ENCODE measurements at places on chromosomes 11 and 22. TPM values are rescaled to one million over a fixed set of nuclear protein-coding genes. Genes with fewer than 3 reads are reported as not detected.

DNA sequence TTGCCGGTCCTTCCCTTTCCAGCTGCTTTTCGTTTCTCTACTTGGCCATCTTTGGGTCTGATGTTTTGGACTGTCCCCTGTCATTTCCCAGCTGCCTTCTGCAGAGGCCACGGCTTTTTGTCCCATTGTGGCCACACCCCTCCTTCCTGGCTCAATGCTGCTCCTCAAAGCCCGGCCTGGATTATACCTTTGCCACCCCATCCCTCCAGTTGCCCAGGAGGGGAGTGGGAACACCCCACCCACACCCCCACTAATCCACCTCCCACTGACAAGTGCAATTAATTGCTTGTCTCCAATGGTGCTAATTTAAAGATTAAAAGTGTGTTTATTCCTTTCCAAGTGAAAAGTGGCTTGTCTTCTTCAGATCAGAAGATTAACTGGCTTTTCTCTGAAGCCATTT, 34.2 kb upstream of the CSNK2A3 start:
- no peaks in the 10 kb centered on the region for H3K36me3 ChIP-seq
- H3K4me3 ChIP-seq: no peak overlapping the region
- no peak overlapping the region for H3K27ac ChIP-seq
- no peaks in the 10 kb centered on the region for H3K4me1 ChIP-seq

DNA sequence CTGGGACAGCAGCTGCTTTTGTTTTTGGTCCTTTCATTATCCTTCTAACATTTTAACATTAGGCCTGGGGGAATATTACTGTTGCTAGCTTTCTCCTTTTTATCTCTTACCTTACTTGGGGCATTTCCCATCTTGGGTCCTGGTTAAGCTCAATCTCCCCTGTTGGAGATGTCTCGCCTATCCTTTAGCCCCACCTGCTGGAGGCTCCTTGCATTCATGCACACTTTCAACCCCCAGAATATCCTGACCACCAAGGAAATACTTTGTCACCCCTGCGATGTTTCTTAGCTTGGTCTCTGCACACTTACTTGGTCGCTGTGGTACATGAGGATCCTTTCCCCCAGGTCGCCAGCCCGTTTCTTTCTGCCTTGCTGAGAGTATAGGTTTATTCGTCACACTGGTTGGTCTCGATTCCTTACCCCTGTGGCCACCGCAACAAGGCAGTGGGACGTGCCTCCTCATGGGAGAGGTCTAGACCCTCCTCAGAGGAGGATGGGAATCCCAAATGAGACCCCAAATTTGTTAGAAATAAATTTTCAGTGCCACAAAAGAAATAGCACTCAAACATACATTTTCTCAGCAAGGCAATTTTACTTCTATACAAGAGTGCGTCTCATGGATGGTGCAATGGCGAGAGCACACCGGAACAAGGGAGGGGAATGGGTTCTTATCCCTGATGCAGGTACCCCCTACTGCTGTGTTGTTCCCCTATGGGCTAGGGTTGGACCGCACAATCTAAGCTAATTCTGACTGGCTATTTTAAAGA, 5.4 kb upstream of the TXN2 start:
- H3K4me3 ChIP-seq: no peak overlapping the region
- peaks cover 7% of the 10 kb centered on the region for H3K36me3 ChIP-seq
- no peak overlapping the region for H3K27ac ChIP-seq
- peak; percentile 39 for DNase-seq

DNA sequence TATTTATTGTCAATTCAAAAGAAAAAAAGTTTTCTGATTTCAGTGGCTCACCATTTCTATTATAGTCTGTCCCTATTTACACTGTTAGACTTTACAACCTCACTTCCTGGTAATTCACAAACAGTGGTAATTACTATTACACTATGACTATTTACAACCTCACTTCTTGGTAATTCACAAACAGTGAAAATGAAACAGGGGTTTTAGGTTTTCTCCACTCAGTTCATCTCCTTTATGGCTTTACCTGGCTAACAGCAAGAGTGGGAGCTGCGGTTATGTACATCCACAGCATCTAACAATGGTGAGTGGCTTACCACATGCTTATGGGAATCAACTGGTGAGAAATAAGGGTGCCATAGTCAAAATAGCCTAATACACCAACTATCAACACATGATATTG, 166.4 kb downstream of the CASP12 start:
- no peaks in the 10 kb centered on the region for H3K27me3 ChIP-seq
- no peak overlapping the region for H3K4me3 ChIP-seq
- peaks cover 25% of the 10 kb centered on the region for H3K4me1 ChIP-seq
- H3K36me3 ChIP-seq: peaks cover 5% of the 10 kb centered on the region

- H3K36me3 ChIP-seq: no peaks in the 10 kb centered on the region
- no peaks in the 10 kb centered on the region for H3K4me1 ChIP-seq
- H3K4me3 ChIP-seq: no peak overlapping the region
Observed at GRCh38 chr11:126510621-126511370, 155.3 kb downstream of the ST3GAL4 start.

GRCh38 chr11:129538323-129538722, 162.7 kb downstream of the BARX2 start:
- no peaks in the 10 kb centered on the region for H3K36me3 ChIP-seq
- H3K27me3 ChIP-seq: peaks cover 4% of the 10 kb centered on the region
- DNase-seq: no peak
- H3K4me1 ChIP-seq: no peaks in the 10 kb centered on the region

DNA sequence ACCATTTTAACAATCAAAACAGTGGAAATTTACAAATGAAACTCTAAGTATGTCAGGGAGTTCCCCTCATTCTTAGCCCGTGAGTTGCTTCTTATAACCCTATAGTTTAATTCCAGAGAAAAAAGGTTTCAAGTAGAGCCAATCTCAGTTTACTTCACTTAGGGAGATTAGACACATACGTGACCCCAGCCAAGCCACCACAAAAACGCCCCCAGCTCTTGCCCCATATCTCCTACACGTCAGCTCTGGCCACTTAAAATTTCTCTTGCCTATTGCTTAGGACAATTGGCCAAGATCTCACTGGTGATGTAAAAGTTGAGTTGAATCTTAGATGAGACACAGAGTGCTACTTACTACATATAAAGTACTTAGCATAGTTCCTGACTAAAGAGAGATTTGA, 166.4 kb downstream of the ETS1 start:
- H3K36me3 ChIP-seq: no peaks in the 10 kb centered on the region
- DNase-seq: no peak
- H3K27me3 ChIP-seq: no peaks in the 10 kb centered on the region
- H3K4me1 ChIP-seq: peaks cover 50% of the 10 kb centered on the region
- no peak overlapping the region for H3K4me3 ChIP-seq
- peak overlapping the region; percentile 64 for H3K27ac ChIP-seq

- H3K4me1 ChIP-seq: no peaks in the 10 kb centered on the region
- no peak for DNase-seq
- H3K36me3 ChIP-seq: no peaks in the 10 kb centered on the region
- H3K4me3 ChIP-seq: no peak overlapping the region
Observed at GRCh38 chr11:100716838-100717237, 29.8 kb downstream of the ARHGAP42 start.

GRCh38 chr22:22588485-22589164, 29.6 kb upstream of the PRAME start:
- peaks cover 3% of the 10 kb centered on the region for H3K27me3 ChIP-seq
- H3K27ac ChIP-seq: no peak overlapping the region

GRCh38 chr22:34808618-34809017, 257.3 kb upstream of the ISX start:
- H3K27ac ChIP-seq: no peak overlapping the region
- no peaks in the 10 kb centered on the region for H3K4me1 ChIP-seq
- DNase-seq: no peak
- no peaks in the 10 kb centered on the region for H3K36me3 ChIP-seq
- H3K4me3 ChIP-seq: no peak overlapping the region

- H3K4me3 ChIP-seq: no peak overlapping the region
- peaks cover 6% of the 10 kb centered on the region for H3K36me3 ChIP-seq
- DNase-seq: peak; percentile 31
- no peaks in the 10 kb centered on the region for H3K27me3 ChIP-seq
- peaks cover 50% of the 10 kb centered on the region for H3K4me1 ChIP-seq
Observed at GRCh38 chr22:17213976-17214375, 5.3 kb downstream of the ADA2 start.

OR52I2 gene
- not detected for total RNA-seq

LRRC55 gene
- total RNA-seq: not detected

SLC22A8 gene
- not detected for total RNA-seq

OR52B2 gene
- not detected for total RNA-seq

ARHGEF12 gene
- 25.7 TPM for total RNA-seq

CHRDL2 gene
- not detected for total RNA-seq

Data from activated T-helper 1 cell treated with anti-CD3 and anti-CD28 coated beads, Interleukin-12 subunit alpha, Interleukin-12 subunit beta, Interleukin-2, Interleukin-4 antibody, amounts not matched to agents 30 ng/mL and 10 ng/mL and 1 ng/mL, durations not matched to agents 14 hours and 24 hours and 36 hours (primary cell).